ENCODE measurements at places on chromosomes 13 and 19.
A peak's percentile ranks its signal among the peaks of the same experiment; 100 is the strongest.

GRCh38 chr13:47829690-47830089, 171.4 kb downstream of the SUCLA2 start:
- DNase-seq = no peak

DNA sequence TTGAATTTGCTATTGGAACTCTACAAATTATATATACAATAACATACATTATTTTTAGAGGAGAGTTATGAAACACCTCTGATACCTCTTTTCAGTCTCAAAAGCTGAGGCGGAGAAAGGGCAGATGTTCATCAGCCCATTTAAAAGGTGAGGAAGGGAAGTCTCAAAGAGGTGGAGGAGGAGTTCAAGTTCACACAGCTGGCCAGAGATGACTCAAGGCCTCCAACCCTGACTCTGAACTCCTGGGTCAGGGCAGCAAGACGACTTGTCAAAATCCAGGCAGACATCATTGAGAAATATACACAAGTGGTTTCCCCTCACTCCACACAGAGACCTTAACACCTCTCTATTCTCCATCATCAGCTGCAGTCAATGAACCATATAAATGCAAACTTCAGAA, 2.1 kb downstream of the SIAH3 start:
- no peak for DNase-seq

DNA sequence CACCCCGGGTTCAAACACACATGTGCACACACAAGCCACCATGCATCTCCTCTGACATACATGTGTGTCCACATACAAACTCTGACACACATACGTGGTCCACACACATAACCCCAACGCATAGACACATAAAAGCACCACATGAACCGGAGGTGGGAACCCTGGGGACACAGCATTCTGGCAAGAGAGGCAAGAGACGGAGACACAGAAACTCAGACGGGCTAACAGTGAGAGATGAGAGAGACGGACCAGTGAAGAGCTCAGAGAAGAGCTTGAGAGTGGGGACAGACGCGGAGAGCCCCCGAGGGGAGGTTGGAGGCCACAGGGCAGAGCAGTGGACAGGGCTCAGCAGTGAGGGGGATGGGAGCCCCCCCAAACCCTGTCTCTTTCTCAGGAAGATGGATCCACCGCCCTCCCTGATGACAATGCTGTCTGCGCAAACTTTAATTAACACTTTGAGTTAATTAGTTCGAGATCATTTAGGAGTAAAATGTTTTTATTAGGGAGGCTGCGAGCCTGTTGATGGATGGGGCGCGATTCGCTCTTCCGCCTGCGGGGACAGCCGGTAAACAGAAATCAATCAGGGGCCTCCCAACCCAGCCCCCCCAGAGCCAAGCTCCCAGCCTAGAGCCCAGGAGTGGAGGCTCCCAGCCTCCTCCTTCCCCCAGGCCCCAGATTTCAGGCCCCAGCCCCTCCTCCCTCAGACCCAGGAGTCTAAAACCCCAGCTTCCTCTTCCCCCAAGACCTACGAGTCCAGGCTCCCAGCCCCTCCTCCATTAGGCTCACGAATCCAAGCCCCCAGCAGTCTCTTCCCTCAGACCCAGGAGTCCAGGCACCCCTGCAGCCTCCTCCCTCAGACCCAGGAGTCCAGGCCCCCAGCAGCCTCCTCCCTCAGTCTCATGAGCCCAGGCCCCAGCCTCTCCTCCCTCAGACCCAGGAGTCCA, 9.5 kb upstream of the ERFL start:
- no peak for DNase-seq

DNA sequence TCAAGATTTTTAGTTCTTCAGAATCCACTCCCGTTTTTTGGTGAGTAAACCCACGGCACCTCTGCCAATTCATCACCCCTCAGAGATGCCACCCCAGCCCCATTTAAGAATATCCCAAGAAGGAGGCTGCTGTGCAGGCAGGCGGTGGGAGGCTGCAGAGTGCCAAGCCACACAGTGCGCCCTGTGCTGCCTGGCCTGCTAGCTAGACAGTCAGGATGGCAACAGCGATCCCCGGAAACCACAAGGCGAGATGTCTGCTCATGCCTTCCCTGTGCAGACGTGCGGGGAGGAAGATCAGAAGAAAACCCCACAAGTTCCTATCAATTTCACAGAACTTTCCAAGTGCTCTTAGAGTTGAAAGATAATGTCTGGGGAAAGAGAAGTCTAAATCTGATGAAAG, 64.8 kb upstream of the GPR183 start:
- DNase-seq = peak; percentile 31

GRCh38 chr13:107205318-107206104, 637.6 kb upstream of the ARGLU1 start:
- DNase-seq = peak; percentile 2

GRCh38 chr13:105502193-105502592, 1033.3 kb downstream of the EFNB2 start:
- DNase-seq = no peak

DNA sequence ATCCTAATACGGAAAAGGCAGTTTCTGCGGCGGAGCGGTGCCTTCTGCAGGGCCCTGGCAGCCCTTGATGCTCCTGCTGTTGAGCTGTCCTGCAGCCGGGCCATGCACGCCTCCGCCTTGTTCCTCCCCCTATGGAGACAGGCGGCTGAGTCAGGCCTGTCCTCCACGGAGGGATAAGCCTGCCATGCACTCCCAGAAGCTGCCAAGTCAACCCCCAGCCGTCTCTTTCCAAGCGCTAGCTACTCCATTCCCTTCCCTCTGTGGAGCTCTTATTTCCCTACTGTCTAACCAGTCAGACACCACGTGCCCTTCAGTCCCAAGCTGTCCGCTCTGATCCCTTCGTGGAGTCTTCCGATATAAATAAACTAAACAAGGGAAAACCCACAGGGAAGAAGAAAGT, 197.0 kb downstream of the COL4A1 start:
- DNase-seq = peak; percentile 16

DNA sequence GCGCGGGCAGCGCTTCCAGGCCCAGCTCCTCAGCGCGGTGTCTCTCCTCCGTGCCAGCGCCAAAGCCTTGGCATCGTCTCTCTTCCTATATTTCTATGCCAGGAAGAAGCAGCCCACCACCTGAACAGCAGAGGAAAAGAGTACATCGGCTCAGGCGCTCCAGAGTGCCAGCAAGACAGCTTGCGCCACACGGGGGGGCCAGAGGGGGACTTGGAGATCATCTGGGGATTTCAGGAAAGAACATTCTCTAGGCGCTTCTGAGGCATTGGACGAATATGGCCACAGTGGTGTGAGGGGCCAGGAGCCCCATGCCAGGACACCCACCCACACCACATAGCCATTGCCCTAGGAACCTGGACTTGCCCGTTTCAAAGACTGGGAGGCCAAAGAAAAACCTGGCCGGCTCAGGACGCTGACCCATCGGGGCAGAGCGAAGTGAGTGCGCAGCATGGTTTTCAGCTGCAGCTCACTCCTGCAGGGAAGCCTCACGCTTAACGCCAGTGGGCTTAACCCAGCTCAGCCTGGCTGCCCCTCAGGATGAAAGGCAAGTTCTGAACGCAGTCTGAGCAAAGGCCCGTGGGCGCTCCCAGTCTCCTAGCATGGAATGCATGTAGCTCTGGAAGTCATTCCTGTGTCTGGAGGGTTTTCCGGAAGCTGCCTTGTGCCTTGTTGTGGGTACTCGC, 62.1 kb downstream of the GGACT start:
- no peak for DNase-seq

- DNase-seq = no peak
These were observed 3.0 kb upstream of the PLIN4 start for GRCh38 chr19:4521170-4521887.

- DNase-seq = no peak
These were observed 25.9 kb upstream of the SLC46A3 start for GRCh38 chr13:28744656-28745055.

DNA sequence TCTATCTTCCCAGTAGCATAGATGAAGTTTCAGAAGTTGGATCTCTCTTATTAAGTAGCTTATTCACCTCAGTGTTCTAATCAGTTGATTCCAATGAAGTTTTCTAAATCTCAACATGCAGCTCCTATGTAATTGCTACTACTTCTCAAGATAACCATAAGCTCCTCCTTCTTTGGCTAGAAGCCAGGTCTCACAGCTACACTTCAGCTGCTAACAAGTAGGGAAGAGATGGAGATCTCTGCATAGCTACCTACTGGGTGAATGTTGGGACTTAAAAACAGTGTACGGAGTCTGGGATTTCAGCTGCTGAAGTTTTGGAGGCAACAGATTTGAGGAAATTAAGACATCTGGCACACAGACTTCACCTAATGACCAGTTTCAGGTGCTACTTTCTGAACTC, 661.0 kb downstream of the SLITRK1 start:
- no peak for DNase-seq

GRCh38 chr13:33875618-33876401, 57.9 kb downstream of the RFC3 start:
- no peak for DNase-seq

DNA sequence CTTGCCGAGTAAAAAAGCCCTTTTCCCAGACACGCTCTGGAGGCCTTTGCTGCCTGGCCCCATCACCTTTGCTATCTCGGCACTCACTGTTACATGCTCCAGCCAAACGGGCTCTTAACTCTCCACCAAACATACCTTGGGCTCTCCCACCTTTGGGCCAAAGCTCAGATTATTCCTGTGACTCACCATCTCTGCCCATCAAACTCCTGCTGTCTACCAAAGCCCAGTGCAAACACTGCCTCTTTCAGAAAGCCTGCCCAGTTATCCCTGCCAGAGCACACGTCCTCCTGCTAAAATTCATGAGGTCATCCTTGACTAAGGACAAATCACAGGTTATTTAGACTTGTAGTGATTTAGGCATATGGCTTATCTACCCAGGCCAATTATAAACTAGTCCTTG, 48.1 kb upstream of the SERPINE3 start:
- no peak for DNase-seq

DNA sequence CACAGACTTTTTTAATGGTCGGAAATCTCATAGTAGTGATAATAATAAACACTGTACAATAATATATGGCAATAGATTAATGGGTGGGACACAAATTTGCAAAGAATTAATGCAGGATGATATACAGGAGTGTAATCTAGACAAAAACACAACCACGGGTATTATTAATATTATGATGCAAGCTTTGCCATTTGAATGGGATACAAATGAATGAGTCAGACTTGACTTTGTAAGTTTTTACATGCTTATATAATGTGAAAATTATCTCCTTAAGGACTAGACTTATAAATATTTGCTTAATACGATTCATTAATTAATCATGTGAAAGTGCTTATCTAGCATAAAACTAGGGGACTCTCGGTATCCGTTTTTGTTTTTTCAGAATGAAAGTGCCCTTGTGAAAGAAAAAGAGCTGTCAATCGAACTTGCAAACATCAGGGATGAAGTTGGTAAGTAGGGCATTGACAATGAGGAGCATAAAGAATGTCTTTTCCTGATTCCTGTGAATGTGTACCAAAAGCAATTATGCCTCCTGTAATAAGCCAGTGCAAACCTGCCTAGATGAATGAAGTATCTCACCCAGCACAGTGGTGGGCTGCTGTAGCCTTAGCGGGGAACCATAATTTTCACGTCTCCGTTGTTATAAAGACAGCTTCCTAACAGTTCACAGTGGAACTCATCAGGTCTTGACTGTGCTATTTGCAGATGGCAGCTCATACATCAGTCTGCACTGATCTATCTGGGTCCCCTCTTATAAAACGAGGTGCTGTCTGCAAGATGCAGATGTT, 155.7 kb downstream of the SLC7A1 start:
- DNase-seq = no peak

DNA sequence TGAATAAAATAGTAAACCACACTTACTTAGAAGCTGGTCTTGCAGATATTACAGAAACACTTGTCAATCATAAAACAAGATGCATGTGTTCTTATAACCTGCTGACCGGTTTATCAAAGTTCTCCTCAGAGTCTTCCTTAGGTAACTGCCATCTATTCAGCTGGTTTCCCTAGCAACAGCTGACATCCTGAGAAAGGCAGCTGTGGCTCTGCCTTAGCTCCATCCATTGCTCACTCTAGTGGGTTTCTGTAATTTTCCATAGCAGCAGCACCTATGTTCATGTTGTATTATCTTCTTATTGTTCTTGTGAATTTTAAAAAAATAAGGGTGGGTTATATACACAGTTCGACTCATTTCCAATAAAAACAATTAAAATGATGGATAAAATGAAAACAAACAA, 87.8 kb downstream of the RAP2A start:
- no peak for DNase-seq

DNA sequence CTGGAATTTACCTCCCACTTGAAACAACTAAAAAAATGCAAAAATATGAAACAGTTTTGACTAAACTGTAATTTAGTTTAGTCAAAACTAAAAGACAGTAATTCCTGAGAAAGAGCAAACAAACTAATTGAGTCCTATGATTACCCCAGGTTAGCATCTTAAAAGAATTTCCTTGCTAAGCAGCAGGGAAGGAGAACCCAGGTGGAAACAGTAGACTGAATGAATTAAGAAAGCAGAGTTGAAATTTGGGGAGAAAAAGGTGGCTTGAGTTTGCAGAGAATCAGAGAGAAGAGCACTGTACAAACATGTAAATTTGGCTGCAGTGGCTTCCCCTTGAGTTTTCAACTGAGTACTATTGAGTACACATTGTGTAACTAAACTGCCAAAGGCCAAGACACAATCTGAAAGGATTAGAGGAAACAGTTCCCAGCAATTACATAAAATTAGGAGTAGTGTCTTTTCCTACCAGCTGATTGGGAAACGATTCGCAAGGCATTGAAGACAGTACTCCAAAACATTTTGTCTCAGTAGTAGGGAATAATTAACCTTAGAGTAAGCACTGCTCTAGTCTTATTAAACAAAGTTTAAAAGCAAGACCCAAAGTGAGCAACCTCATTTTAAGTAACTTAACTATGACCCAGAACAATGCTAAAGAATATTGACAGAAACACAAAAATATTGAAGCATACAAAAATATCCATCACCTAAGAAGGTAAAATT, 820.5 kb downstream of the DACH1 start:
- DNase-seq = no peak

- DNase-seq = peak; percentile 65
These were observed at the start of gene CLIP3 for GRCh38 chr19:36032251-36033104. Gene CLIP3 (minus strand): TSS chr19:36032873. CDS start chr19:36032357, 516 bp downstream.

DNA sequence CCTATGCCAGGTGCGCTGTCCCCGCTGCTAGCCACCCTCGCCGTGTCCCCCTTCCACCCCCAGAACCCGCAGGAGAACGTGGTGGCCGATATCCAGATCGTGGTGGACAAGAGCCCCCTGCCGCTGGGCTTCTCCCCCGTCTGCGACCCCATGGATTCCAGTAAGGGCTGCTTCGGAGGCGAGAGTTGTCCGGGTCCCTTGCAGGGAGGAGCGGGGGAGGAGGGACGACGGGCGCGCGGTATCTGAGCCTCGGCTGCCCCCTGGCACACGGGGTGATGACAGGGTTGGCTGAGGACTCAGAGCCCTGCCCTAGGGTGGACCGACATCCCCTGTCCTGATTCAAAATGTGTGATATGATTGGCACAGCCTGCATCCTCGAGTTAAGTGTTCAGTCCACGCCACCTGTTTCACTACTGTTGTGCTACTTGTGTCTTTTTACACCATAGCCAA, 653 bp downstream of the MVB12A start:
- no peak for DNase-seq

- no peak for DNase-seq
These were observed 40.4 kb downstream of the MLLT1 start for GRCh38 chr19:6239401-6239844.

GRCh38 chr13:114012921-114013320, 39.0 kb upstream of the C13orf46 start:
- no peak for DNase-seq

All from C1 segment of cervical spinal cord (tissue), 14 donors.